ENCODE measurements at places on chromosomes 3 and 15. TPM values are rescaled to one million over a fixed set of nuclear protein-coding genes. Genes with fewer than 3 reads are reported as not detected.

DNA sequence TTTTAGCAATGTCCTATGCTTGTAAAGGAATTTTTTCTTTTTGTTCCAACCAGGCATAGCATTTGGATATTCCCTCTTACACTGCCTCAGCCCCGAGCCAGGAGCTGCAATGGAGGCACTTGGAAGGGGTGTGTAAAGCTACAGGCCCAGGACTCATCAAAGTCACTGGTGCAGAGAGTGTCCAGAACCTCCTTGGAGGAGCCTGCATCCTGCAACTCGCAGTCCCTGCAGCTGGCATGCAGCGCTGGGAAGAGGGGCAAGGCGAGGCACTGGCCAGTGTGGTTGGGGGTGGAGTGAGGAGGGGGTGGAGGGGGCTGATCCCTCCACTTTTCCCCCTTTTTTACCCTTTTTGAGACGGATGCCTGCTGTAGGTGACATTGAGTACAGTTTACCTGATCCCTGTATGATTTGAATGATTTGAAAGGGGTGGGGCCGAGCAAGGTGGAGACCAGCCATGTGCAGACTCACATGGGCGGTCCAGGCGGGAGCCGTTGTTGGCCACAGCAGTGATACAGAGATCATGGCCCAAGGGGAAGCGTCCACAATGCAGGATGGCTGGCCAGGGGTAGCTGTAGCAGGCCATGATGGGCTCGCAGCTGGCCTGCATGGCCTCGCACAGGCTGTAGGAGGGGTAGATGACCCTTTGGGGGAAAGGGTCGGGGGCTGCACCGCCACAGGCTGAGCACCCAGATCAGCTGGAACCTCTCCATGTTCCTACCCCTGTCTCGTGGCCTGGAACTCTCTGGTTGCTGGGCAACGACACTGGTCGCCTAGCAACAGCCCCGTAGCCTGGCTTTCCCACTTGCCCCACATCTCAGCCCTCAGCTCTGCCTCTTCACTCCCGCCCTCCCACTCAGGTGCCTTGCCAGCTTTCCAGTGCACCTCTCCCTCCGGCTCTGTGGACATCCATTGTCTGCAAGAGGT lies 7.9 kb downstream of the P4HTM start:
- no peak for DNase-seq

DNA sequence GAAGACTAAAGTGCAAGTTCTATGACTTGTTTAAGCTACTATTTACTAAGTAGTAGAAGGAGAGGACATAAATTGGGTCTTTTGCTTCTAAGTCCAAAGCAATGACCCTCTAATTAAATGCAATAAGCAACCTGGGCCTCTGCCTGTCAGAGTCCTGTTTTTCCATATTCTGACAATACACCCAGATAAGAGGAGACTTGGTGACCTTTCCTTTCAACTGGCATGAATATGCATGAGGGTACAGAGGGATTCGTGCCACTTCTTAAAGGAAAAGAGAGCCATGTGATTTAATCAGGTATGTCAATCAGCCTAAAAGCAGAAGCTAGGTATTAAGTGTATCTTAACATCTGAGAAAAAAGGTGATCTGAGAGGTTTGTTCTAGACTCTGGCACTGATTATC lies 50.7 kb upstream of the FGF7 start:
- no peak for DNase-seq

DNA sequence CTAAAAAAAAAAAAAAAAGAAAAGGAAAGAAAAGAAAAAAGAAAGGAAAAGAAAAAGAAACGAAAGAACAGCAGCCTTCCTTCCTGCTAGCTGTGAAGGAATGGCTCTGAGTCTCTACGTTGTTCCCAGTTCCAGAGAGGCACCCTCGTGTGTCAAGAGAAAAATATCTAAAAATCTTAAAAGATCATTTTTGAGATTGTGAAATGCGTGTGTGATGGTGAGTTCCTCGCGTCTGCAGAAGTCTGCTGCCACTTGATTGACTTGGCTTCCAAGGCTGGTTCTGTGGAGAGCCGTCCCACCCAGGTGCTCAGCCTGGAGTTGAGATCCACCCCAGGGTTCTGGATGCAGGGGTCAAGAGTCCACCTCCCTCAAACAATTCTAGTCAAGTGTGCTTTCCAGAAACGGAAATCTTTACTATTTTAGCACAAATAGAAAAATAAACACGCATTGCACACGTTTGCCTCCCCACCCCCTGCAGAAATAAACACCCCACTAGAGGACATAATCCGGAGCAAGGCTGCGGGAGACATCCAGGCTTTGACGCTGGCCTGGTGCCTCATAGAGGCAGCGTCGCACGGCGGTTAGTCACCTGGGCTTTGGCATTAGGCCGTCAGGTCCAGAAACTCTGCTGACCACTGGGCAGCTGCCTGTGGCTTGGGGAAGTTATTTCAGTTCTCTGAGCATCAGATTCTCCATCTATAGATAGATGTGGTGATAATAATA lies 265.4 kb downstream of the FAM43A start:
- DNase-seq: no peak

- DNase-seq: no peak
Measured at GRCh38 chr3:175731543-175731942, 872.4 kb downstream of the NAALADL2 start.

Gene ECT2
- 23.0 TPM for total RNA-seq

DNA sequence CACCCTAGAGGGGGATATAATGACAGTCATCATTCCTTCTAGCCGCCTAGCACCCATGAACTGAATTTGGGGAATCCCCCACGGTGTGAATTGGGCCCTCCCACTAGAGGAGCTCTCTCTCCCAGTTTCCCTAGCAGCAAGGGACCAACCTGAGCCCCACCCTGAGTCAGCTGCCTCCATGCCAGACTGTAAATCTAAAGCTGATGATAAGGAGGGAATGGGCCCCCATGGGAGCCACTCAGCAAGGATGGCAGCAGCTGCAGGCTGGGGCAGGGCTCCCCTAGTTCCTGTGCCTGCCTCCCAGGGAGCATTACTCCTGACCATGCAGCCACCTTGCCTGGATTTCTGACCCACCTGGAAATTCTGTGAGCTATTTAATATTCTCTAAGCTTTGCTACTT lies 57.0 kb upstream of the PXYLP1 start:
- no peak for DNase-seq

Gene SUMF1
- 55.5 TPM for total RNA-seq

- DNase-seq: no peak
Measured at GRCh38 chr3:111351334-111351733, 190.7 kb upstream of the CD96 start.

GRCh38 chr3:16439848-16440708 lies 73.4 kb downstream of the RFTN1 start:
- DNase-seq: no peak

DNA sequence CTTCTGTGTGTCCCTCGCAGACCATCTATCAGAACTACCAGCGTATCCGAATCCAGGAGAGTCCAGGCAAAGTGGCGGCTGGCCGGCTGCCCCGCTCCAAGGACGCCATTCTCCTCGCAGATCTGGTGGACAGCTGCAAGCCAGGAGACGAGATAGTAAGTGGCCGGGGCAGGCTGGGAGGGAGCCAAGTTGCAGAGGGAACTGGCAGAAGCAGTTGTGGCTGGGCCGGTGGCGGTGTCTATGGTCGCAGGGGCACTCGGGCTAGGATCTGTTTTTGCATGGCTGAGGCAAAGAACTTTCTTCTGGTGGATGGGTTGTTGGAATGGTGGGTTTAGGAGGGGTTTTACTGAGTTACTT lies 10.1 kb downstream of the MCM2 start:
- DNase-seq: no peak

DNA sequence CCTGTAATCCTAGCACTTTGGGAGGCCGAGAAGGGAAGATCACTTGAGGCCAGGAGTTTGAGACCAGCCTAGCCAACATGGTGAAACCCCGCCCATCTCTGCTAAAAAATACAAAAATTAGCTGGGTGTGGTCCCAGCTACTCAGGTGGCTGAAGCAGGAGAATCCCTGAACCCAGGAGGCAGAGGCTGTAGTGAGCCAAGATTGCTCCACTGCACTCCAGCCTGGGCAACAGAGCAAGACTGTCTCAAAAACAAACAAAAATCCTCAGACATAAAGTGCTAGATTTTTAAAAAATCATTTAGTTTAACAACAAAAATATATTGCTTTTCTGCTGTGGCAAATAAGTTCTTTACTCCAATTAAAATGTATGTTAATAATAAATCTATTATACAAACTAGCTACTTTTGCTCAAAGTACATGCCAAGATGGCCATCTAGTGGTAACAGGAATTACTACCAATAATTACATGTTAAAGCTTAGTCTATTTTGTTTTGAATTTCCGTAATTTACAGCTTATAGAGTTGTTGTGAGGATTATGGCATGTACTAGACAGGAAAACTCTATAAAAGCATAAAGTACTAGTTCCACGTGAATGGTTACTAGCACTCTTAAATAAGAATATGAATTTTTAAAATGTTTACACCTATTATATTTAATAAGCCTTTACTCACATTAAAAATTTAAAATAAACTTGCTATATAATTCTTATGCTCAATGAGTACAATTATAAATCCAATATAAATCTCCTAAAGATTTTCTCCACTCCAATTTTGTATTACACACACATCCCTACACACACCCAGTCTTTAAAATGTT lies 39.0 kb downstream of the GABPB1 start:
- DNase-seq: no peak

DNA sequence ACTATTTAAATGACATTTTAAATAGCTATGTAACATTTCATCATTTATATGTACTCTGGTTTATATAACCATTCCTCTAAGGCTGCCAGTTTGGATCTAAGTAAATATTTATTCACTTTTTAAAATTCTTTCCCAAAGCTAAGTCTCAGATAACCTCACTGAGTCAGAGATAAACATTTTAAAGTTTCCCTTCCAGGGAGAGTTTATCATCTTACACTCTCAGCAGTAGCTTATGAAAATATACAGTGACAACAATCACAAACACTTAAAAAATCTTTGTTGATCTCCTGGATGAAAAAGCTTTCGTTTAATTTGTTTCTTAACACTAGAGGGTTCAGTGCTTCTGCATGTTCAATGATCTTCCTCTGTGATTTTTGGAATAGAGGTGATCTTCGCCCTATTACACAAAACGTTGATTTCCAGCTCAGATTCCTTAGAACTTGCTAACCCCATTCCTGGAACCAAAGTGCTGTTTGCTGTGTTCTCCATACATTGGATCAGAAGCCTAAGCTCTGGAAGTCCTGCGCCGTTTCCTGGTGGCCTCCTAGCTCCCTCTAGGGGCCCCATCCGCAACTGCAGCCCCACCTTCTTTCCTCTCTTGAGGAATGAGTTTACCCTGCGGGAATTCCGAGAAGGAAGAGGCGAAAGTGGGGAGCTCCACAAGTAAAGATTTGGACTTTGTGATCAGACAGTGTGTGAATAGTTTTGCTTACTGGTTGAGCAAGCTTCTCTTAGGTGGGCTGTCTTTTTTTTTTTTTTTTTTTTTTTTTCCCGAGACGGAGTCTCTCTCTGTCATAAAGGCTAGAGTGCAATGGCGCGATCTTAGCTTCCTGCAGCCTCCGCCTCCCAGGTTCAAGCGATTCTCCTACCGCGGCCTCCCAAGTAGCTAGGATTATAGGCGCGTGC lies 29.3 kb upstream of the SACM1L start:
- DNase-seq: no peak

Gene PATL2
- total RNA-seq: 0.48 TPM

- peak; percentile 16 for DNase-seq
Measured at GRCh38 chr3:189714991-189715961, 84.1 kb downstream of the TP63 start.

DNA sequence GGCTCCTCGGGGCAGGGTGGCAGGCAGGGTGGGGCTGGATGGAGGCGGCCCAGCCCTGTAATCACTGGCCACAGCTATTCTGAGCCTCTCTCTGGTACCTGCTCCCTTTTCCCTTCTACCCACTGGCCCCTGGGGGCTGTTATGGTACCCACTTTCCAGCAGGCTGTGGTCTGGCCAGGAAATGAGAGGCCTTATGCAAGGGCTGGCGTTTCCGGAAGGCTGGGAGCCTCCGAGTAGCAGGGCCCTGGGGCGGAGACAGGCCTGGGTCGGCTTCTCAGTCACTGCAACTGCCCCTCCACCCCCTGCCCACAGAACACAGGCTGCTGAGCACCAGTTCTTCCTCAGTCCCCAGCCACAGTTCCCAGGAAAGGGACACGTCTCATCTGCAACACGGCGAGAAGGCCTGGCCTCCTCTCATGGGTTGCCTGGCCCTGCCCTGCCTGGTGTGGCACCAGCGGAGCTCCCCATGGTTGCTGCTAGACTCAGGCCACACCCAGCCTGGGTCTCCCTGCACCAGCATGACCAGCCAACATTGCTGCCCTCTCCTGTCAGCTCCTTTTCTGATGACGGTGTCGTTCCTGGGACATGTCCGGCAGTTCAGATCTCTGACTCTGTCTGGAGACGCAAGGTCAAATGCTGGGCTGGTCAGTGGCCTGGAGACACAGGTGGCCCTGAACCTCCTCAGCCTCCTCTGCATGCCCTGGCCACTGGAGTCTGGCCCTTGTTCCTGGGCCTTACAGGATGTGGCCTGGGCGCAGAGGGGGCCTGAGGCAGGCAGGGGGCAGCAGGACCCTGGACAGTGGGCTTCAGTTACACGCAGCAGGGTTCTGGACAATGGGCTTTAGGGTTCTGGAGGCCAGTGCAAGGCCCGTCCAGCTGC lies 6.5 kb downstream of the CHST13 start:
- no peak for DNase-seq

DNA sequence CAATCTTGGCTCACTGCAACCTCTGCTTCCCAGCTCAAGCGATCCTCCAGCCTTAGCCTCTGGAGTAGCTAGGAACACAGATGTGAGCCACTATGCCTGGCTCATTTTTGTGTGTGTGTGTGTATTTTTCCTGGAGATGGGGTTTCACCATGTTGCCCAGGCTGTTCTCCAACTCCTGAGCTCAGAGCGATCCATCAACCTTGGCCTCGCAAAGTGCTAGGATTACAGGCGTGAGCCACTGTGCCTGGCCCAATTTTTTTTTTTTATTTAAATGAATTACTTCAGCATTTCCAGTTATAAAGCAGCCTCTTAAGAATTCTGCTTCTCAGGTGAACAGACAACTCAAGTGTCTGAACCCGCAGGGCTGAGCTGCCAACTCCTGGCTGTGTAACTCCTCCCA lies 20.1 kb upstream of the ST3GAL6 start:
- DNase-seq: no peak

Gene PIGBOS1
- total RNA-seq: 8.0 TPM

Gene ALPK3
- 68.4 TPM for total RNA-seq

DNA sequence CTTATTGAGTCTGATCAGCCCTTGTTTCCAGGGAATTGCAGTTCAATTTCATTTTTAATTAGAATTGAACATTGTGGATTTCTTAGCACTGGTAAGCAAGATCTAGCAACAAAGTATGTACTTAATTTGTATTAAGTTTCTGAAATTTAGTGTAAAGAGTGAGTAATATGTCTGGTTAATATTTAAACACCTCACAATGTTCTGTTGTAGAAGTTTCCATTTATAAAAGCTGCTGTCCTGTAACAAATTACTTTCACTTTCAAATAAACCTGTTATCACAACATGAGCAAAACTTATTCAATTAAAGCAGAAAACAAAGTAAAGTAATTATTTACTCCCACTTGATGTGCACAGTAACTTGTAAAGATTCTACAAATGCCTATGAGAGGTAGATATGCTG lies 448.5 kb downstream of the NAALADL2 start:
- DNase-seq: no peak

GRCh38 chr3:189841473-189842205 lies 210.4 kb downstream of the TP63 start:
- DNase-seq: no peak

Data from glomerular endothelial cell (primary cell).